ENCODE measurements at places on chromosomes 11 and 22. TPM values are rescaled to one million over a fixed set of nuclear protein-coding genes. Genes with fewer than 3 reads are reported as not detected.

DNA sequence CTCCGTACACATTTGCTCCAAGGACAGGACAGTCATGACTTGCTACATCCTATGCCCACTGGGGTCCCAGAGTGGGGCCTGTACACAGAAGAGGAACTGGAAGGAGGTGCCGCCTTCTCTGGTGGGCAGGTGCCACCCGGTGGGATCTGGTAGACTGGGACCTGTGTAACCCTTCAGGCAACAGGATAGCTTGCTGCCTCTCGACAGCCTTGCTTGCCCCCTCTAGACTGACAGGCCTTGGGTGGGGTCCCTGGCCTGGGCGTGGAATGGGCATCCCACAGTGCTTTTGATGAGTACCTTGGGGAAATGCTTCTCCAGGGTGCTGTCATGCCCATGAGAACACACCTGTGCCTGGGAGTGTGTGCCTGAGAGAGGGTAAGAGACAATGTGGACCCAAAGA, 15.8 kb downstream of the SHANK3 start:
- no peak for DNase-seq

DNA sequence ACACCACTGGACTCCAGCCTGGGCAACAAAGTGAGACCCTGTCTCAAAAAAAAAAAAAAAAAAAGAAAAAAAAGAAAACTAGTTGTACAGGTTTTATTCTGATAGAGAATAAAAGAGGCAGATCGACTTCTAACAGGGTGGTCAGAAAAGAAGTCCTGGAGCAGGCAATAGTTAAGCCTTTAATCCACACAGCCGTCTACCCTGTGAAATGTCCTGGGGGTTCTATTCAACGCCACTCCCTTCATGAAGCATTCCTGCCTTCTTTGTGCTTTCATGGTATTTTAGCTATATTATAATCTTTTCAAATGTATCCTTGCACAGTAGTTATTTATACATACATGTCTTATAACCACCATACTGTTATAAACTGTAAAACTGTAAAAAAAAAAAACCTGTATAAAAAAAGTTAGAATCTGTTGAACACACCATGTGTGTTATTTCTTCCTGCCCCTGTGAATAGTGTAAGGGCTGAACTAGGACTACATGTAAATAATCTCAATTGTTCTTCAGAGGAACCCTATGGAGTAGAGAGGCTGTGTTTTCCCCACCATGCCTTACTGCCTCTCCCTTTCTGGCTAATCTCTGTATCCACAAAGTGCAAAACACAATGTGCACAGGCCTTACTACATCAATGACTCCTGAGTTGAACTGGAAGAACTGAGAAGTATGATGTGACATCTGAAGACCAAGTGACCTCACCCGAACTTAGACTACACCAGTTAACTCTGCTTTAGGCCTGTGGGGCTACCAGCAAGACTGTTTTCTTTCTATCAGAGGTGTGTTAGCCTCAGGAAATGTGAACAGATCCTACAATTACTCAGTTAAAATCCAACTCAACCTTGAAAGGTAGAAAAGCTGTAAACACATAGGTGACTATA, 25.3 kb downstream of the PRCP start:
- no peak for DNase-seq

DNA sequence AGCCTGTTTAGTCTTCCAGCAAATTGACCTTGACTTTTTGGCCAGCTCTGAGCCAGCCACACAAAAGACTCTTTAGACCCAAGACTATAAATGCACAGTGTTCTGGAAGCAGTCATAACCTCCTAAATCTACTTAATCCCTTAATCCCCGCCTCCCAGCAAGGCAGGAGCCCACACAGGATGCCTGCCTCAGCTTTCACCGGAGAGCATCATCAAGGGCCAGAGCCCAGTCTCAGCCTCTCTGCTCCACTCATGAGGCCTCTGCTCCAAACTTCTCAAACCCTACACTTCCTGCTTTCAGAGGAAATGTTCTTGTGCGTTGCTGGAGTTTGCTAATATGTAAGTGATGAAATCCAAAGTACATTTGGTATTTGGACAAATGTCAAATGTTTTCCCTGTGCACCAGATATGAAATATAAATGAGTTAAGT, 57.9 kb upstream of the FSHB start:
- DNase-seq = peak; percentile 28

- DNase-seq = no peak
Observed at GRCh38 chr11:86458294-86459001, 83.8 kb downstream of the CCDC81 start.

DNA sequence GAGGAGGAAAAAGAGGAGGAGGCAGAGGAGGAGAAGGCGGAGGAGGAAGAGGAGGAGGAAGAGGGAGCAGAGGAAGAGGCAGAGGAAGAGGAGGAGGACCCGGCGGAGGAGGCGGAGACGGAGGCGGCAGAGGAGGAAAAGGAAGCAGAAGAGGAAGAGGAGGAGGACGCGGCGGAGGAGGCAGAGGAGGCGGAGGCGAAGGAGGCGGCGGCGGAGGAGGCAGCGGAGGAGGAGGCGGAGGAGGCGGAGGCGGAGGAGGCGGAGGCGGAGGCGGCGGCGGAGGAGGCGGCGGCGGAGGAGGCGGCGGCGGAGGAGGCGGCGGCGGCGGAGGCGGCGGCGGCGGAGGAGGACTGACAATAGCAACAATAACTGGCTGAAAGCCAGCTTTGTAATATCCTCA, 616.6 kb downstream of the TBC1D22A start:
- no peak for DNase-seq

GRCh38 chr11:125374398-125374797, 121.7 kb downstream of the FEZ1 start:
- DNase-seq = no peak

DNA sequence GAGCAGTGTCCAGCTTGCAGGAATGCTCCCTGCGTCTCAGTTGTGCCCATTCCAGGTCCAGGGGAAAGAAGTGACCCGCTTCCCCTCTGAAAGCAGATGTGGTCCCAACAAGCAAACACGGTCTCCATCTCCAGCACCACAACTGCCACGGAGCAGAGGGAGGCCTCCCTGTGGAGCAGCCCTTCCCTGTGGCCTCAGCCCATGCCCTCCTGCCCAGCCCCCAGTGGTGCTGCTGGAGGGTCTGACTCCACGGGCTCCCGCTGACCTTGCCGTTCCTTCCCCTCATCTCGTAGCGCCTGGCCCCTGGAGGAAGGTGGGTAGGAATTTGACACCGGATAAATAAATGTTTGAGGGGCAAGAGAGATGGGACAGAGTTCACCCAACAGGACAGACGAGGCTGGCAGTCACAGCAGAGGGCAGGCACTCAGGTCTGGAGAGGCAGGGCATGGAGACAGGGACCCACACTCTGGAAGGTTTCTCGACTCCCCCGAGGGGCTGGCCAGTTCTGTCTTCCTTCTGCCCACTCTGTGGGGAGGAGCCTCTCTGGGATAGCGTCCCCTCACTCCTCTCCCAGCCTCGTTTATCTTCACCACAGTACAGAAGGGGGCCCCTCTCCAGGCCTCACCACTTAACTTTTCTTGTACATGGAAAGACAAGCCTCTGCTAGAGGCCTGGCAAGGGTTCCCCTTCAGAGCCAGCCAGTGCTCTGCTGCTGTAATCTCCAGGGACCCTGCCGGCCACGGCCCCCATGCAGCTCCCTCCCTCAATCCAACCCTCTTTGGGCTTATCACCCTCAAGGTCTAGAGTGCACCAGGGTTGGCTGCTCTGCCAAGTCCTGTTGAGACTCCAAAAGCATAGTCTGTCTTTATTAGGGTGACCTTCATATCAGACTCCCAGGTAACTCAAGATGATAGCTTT, 7.5 kb upstream of the ST3GAL4 start:
- DNase-seq = no peak

The MMP13 gene
- not detected for total RNA-seq

The CTSD gene
- total RNA-seq = 76.4 TPM

All from urinary bladder (tissue), 4 donors.